Osteoblast (primary cell): ENCODE measurements at places on chromosomes 7 and 10. TPM values are rescaled to one million over a fixed set of nuclear protein-coding genes. Genes with fewer than 3 reads are reported as not detected.

GRCh38 chr10:49300140-49300974, 1.4 kb downstream of the C10orf71 start:
- H3K27ac ChIP-seq, result no peak overlapping the region
- no peaks in the 10 kb centered on the region for H3K4me1 ChIP-seq
- H3K36me3 ChIP-seq, result no peaks in the 10 kb centered on the region

DNA sequence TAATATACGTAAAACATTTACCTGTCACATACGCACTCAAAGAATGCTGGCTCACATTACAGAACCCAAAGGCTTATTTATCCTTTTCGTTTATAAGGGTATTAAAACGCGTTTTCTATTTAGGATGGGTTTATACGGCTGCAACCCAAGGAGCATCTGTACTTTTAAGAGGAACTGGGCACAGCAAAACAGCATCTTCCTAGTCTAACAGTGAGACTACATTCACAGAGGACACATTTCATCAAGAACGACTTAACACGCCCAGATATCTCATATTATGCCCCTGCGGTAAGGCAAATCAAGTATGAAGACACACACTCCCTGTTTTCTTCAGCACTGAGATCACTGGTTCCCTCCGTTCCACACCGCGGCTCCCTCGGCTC, 533 bp upstream of the DMTF1 start:
- no peaks in the 10 kb centered on the region for H3K36me3 ChIP-seq
- H3K27ac ChIP-seq, result peak overlapping the region; percentile 84
- H3K27me3 ChIP-seq, result no peaks in the 10 kb centered on the region
- peaks cover 35% of the 10 kb centered on the region for H3K4me1 ChIP-seq
- peak overlapping the region; percentile 90 for H3K4me3 ChIP-seq

GRCh38 chr10:17348501-17349349, 105.7 kb downstream of the ST8SIA6 start:
- H3K27ac ChIP-seq, result peak overlapping the region; percentile 50
- peak overlapping the region; percentile 40 for H3K4me3 ChIP-seq
- no peaks in the 10 kb centered on the region for H3K27me3 ChIP-seq

Gene TMEM184A
- under 0.01 TPM in 2 replicates for total RNA-seq

DNA sequence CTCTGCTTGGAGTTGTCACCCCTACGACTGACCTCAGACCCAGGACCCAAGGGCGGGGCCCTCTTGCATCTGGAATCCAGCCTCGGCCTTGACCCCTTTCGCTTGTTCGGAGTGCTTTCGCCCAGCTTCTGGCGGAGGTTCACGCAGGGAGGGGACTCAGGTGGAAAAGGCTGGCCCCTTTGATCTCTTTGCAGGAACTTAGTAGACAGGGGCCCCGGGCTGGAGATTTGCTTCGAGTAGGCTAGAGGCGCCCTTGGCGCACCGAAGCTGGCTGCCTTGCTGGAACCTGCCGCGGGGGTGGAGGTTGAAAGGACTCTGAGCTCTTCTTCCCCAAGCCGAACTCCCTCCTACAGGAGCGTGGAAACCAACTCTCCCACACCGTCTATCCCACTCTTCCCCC, 255.1 kb downstream of the OTUD1 start:
- no peaks in the 10 kb centered on the region for H3K36me3 ChIP-seq
- no peak for DNase-seq
- H3K27ac ChIP-seq, result no peak overlapping the region
- no peak overlapping the region for H3K4me3 ChIP-seq
- H3K27me3 ChIP-seq, result peaks cover 5% of the 10 kb centered on the region

DNA sequence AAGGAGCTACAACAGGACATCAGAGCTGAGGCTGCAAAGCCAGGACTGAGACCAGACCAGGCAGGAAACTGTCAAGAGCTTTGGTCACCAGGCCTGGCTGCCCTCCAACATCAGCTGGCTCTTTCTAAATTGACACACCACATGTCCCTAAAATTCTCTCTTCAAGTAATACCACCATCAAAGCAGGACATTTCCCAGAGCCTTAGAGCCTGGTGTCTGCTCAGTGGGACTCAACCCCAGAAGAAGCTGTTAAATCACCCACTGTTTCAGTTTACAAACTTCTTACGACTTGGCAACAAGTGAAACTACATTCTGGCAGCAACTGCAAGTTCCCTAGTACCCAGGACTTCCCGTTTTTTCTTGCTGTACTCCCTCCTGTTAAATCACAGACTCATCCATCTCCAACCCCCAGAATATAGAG, 3.8 kb upstream of the IL6 start:
- H3K27me3 ChIP-seq, result no peaks in the 10 kb centered on the region
- H3K4me1 ChIP-seq, result peaks cover 55% of the 10 kb centered on the region
- no peak for DNase-seq
- peaks cover 4% of the 10 kb centered on the region for H3K36me3 ChIP-seq
- H3K4me3 ChIP-seq, result no peak overlapping the region
- peak overlapping the region; percentile 71 for H3K27ac ChIP-seq

Gene LRRC18
- not detected in 2 replicates for total RNA-seq

GRCh38 chr10:16314259-16314658, 122.6 kb upstream of the PTER start:
- no peaks in the 10 kb centered on the region for H3K4me1 ChIP-seq
- no peak overlapping the region for H3K27ac ChIP-seq
- DNase-seq, result no peak
- H3K27me3 ChIP-seq, result no peaks in the 10 kb centered on the region
- H3K4me3 ChIP-seq, result no peak overlapping the region

DNA sequence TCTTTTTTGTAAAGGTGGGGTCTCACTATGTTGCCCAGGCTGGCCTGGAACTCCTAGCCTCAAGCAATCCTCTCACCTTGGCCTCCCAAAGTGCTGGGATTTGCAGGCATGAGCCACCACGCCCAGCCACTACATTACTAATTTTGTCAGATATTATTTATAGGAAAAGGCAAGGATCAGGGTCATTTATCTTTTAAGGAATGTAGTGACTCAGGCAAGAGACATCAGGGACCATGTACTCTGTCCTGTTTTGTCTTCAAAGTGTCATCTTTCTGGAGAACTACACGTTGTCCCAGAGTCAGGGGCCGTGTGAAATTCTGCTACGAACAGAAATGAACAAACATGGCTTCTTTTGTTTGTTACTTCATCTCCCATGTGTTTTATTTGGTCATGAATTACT, 105.3 kb downstream of the NPTX2 start:
- peaks cover 2% of the 10 kb centered on the region for H3K27me3 ChIP-seq
- H3K4me1 ChIP-seq, result no peaks in the 10 kb centered on the region
- no peak for DNase-seq
- H3K4me3 ChIP-seq, result no peak overlapping the region

DNA sequence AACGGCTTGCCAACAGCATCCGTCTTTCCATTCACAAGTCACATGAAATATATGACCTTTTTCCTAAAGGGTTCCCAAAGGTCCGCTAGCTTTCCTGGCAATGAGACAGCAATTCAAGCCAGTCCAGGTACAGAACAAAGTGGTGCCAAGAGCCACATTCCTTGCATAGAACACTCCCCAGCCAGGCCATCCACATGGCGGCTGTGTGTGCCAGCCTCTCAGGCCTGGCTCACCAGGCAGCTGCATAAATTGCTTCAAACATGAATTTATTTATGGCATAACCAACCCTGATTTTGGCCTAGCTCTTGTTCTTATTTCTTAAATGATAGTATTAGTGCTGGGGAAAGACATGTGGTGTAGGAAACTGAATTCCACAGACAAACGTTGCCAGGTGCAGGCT, 63.7 kb upstream of the CREB5 start:
- DNase-seq, result no peak
- H3K36me3 ChIP-seq, result no peaks in the 10 kb centered on the region
- H3K27me3 ChIP-seq, result no peaks in the 10 kb centered on the region
- H3K4me3 ChIP-seq, result no peak overlapping the region
- peak overlapping the region; percentile 76 for H3K27ac ChIP-seq

GRCh38 chr7:101990811-101991418, 173.5 kb downstream of the CUX1 start:
- H3K4me1 ChIP-seq, result no peaks in the 10 kb centered on the region
- no peak overlapping the region for H3K27ac ChIP-seq
- no peak overlapping the region for H3K4me3 ChIP-seq
- H3K36me3 ChIP-seq, result no peaks in the 10 kb centered on the region
- DNase-seq, result no peak

Gene HHEX
- 0.36 and 0.59 TPM in 2 replicates for total RNA-seq

DNA sequence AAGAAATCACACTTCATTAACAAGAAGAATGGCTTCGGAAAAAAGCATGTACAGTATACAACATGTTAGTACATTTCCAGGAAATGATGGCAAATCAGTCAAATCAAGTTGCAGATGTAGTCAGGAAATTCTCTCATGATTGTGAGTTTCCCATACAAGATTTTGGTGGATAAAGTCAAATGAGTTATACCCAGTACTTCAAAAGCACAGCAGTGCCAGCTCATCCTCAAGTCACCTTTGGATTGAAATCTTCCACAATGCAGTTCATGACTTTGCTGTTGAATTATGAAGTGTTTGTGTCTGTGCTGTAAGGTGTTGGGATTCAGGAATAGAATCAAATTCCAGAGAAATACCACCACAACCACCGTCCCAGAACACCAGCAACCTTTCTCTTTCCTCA, 301.3 kb upstream of the BMPER start:
- H3K27me3 ChIP-seq, result no peaks in the 10 kb centered on the region
- H3K27ac ChIP-seq, result no peak overlapping the region
- no peaks in the 10 kb centered on the region for H3K4me1 ChIP-seq

Gene CADPS2
- total RNA-seq, result 21.7 and 26.2 TPM in 2 replicates

Gene PON3
- total RNA-seq, result 0.72 and 0.88 TPM in 2 replicates

- no peaks in the 10 kb centered on the region for H3K27me3 ChIP-seq
- H3K4me1 ChIP-seq, result peaks cover 6% of the 10 kb centered on the region
- H3K4me3 ChIP-seq, result no peak overlapping the region
- H3K27ac ChIP-seq, result no peak overlapping the region
These were observed 139.4 kb upstream of the AGR3 start for GRCh38 chr7:17021205-17021604.

DNA sequence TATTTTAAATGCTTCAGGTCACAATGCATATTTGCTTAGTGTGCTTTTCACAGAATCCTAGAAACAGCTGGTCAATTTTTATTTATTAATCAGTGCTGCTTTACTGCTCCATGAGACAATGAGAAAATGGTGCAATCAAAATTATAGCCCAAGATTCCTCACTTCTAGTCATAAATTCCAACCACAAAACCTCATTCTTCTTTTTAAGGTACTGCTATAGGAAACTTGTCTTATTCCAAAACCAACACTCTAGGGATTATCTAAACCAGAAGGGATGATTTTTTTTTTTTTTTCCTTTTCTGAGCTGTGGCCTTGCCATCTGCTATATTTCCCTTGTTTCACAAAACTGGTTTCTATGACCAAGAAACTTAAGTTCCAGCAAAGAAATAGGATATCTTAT, 64.0 kb upstream of the SEMA3A start:
- H3K27me3 ChIP-seq, result no peaks in the 10 kb centered on the region
- H3K27ac ChIP-seq, result no peak overlapping the region
- DNase-seq, result no peak
- H3K4me3 ChIP-seq, result no peak overlapping the region
- H3K36me3 ChIP-seq, result no peaks in the 10 kb centered on the region

Gene IDI2
- not detected in 2 replicates for total RNA-seq

DNA sequence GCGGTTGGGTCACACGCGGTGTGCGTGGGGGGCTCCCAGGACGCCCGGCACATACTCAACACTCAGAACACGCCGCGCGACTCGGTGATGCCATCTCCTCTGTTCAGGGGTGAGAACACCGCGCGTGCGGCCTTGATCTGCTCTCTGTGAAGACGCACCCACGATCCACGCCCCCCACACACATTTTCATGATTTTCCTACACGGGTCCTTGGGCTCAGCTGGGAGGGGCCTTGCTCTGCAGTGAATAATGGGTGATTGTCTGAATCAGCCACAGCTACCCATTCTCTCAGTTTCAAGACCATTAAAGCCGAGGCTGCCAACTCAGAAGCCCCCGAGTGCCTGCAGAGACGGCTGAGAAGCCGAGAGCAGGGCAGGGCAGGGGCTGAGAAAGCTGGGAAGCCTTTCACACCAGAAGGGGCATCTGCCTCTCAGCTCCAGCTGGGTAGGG, 54.3 kb upstream of the PDGFA start:
- DNase-seq, result no peak
- no peak overlapping the region for H3K4me3 ChIP-seq
- no peaks in the 10 kb centered on the region for H3K36me3 ChIP-seq
- H3K4me1 ChIP-seq, result no peaks in the 10 kb centered on the region

- H3K4me1 ChIP-seq, result peaks cover 7% of the 10 kb centered on the region
These were observed 226.5 kb downstream of the PRKG1 start for GRCh38 chr10:51300617-51301304.

DNA sequence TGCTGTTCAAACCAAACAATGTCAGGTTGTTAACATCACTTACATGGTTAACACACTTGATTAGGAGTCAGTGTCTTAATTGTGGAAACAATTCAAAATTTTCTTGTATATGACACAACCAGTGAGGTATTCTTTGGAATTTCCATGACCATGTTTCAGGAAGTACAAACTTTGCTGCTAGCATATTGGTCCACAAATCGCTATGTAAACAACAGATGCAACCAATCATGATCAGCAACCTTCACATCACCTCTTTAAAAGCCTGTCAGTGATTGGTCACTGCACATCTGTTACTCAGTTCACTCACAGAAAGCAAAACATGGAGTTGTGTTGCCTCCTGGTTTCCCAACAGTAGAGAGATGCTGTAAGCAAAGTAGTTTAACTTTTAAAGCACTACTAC, 108.9 kb upstream of the FAM3C start:
- H3K27me3 ChIP-seq, result no peaks in the 10 kb centered on the region
- no peak overlapping the region for H3K4me3 ChIP-seq
- H3K36me3 ChIP-seq, result no peaks in the 10 kb centered on the region
- peak overlapping the region; percentile 85 for H3K27ac ChIP-seq

Gene SHOC2
- 69.0 and 73.8 TPM in 2 replicates for total RNA-seq

DNA sequence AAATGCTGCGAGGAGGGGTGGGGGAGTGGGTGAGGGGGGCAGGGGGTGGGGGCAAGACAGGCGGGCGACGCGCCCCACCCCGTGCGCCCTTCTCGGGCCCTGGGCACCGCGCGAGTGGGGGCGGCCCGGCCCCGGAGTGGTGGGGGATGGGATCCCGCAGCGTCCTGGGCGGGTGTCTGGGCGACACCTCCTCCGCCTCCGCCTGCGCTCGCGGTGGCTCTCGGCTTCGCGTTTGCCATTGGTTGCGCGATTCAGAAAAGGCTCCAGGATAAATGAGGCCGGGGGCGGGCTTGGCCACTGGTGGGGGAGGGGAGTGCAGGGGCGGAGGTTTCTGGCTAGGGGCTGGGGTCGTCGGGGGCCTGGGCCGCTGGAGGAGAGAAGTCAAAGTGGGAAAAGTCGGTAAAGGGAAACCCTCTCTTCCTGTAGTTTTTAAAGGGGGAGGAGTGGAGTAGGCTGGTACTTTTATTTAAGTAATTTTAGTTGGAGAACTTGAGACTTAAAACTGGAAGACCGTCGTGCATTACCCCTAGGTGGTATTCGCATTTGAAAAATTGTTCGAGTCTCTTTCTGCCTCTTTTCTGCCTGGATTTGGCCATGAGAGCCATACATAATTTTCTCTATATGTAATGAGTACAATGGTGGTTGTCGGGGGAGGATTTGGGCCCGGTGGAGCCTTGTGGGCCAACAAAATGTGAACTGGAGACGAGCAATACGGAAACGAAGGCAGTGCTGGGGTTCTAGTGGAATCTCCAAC, 992 bp upstream of the IGF2BP3 start:
- H3K4me3 ChIP-seq, result peak overlapping the region; percentile 78
- H3K27ac ChIP-seq, result no peak overlapping the region
- no peaks in the 10 kb centered on the region for H3K36me3 ChIP-seq
- peak; percentile 93 for DNase-seq

Gene LDB3
- total RNA-seq, result under 0.01 TPM in 2 replicates
